ENCODE measurements at places on chromosomes 12 and 14.

DNA sequence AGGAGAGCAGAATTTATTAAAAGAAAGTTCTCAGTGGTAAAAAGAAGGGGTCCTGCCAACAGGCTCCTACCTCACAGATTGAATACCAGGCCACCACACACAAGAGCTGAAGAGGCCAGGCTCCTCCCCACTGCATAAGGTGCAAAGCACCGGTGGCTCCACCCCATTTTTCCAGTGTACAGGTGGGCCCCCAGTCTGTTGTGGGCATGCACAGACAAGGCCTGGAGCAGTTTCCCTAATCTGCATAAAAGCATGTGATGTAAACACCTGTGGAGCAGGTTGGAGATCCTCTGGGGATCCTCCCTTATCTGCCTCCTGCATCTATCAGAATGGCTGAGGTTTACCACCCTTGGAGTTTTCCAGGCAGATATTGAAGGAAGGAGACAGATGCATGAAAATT, 45.7 kb upstream of the PDZRN4 start:
- no peak for DNase-seq

GRCh38 chr12:6332459-6332858, 9.4 kb downstream of the TNFRSF1A start:
- no peak for DNase-seq

DNA sequence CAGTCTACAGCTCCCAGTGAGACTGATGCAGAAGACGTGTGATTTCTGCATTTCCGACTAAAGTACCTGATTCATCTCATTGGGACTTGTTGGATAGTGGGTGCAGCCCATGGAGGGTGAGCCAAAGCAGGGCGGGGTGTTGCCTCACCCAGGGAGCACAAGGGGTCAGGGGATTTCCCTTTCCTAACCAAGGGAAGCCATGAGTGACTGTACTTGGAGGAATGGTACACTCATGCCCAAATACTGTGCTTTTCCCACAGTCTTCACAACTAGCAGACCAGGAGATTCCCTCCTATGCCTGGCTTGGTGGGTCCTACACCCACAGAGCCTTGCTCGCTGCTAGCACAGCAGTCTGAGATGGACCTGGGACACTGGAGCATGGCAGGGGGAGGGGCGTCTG, 21.0 kb upstream of the ABCC9 start:
- DNase-seq: no peak

DNA sequence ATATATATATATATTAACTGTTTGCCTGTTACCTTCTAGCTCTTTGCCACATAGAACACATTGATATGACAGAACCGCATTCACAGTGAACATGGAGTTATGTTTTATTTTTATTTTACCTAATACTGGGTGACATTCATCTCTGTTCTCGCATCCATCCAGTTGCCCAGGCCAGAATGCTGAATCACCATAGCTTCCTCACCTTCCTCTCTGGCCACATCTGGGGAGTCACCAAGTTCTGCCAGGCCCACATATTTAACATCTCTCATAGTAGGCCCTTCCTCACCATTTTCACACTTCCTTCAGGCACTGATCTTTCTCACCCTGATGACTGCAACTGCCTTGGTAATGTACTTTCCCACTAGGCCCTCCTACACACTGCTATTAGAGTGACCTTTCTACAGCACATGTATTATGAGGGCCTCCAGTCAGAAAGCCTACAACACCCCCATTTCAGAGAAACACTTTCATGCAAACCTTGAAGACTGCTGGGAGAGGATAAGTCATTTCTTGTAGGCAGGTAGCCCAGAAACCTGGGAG, 106.8 kb downstream of the LGR5 start:
- DNase-seq: no peak

- DNase-seq: no peak
Observed at GRCh38 chr14:75428230-75429104, 645 bp downstream of the JDP2 start.
